ENCODE measurements at places on chromosomes 11 and 22.

DNA sequence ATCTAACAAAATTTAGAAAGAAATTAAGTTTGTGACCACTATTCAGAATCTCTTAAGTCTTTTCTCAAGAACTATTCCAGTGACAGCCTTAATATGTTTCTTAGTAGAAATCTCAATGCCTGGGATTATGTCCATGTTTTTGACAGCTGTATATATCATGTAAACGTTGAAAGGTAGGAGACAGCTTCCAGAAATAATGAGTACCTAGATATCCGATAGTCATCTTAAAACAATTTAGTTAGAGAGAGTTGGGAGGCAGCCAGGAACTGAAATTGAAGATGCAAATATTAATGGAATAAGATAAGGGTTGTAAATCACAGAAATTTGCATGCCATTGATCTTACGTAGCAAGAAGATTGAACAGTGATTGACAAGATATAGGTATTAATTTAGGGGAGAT lies 955.2 kb downstream of the JRKL start:
- DNase-seq = no peak

- no peak for DNase-seq
Observed at GRCh38 chr11:67311556-67312082, 8.3 kb downstream of the SSH3 start.

GRCh38 chr11:106021181-106021966 lies 666 bp downstream of the MSANTD4 start:
- DNase-seq = no peak

DNA sequence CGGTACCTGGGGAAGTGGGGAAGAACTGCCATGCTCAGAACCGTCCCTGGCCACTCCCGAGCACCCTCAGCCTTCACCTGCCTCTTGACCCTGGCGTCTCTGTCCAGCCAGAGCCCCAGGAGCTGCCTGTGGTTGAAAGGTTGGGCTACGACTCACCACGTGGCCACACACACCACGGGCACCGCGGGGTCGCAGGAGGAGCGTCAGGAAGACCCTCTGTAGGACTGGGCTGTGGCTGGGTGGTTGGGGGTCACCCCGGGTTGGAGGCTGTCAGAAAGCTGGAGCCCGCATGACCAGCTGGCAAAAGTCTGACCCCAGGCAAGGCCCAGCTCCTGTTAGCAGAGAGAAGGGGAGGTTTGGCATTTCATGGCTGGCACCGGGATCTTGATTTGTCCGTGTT lies 11.5 kb downstream of the KRTAP5-5 start:
- DNase-seq = no peak

GRCh38 chr11:1770528-1770927 lies 6.8 kb upstream of the CTSD start:
- no peak for DNase-seq

- DNase-seq = no peak
Observed at GRCh38 chr22:31142285-31142684, 2.0 kb upstream of the PLA2G3 start.

GRCh38 chr11:12864316-12865156 lies 144.6 kb upstream of the RASSF10 start:
- no peak for DNase-seq

DNA sequence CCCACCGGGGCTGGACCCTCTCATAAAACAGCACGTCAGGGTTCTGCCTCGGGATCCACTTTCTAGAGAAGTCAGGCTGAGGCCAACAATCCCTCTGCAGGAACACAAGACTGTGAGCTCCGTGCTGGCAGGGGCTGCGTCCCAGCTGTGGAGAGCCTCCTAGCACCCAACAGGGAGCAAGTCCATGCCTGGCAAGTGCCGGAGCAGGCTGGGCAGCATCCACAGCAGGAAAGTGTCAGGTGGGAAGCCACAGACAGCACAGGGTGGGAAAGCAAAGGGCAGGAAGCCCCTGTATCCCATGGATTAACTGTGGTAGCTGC lies 682.3 kb downstream of the TBC1D22A start:
- DNase-seq = no peak

- DNase-seq = no peak
Observed at GRCh38 chr22:42841444-42841843, 15.6 kb downstream of the ARFGAP3 start.

DNA sequence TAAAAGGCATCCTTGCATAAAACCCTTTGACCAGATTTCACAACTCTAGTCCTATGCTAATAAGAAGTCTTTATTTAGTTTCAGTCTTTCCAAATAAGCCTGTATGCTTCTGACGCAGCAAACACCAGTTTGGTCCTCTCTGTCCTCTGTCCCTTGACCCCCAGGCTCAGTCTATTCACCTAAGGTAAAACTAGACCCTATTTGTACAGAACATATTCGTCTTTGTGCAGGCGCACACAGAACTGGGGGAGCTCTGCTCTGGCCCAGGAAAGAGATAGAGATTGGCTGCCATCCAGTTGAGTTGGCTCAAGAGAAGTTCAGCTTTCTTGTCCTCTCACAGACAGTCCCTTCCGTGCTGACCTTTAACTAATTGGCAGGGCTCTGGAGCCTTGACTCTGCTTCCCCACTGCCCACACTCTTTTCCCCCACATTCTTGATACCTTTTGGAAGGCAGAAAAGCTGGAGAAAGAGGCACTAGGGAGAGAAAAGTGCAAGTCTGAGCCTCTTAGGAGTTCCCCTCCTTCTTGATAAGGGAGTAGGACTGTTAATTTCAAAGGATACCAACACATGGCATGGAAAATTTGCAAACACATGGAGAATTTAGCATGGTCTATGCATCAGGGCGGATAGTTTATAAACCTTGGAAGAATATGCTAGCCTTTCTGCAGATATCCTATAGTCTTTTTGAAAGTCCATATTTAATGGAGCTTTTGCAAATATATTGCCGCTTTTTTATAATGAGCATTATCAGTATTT lies 21.2 kb upstream of the PSMA1 start:
- no peak for DNase-seq

DNA sequence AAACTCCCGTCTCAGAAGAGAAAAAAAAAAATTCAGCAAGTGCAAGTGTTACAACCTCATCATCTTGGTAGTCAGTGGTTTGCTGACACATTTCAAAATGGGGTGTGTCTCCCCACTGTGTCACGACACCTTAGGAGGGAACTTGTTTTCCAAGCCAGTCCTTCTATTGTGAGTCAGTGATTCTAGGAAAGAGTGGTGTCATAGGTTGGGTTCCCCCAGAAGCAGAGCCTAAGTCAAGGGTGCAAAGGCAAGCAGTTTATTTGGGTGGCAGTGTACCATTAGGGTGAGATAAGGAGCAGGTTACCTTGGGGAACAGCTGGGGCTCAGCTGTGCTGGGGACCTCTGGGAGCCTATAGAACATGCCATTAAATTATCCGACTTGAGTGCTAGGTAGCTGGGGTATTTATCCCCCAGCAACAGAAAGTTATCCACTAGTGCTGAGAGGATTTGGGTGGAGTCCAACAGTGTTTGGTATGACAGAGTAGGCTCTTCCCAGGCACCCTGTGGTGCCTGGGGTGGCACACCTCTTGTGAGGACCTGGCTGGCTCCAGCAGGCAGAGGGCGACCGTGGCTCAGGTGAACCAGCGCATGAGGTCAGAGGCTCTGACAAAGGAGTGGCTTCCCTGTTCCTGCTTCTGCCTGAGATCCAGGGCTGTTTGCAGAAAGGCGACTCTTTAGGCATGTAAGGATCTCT lies 41.7 kb downstream of the KIAA1671 start:
- no peak for DNase-seq

DNA sequence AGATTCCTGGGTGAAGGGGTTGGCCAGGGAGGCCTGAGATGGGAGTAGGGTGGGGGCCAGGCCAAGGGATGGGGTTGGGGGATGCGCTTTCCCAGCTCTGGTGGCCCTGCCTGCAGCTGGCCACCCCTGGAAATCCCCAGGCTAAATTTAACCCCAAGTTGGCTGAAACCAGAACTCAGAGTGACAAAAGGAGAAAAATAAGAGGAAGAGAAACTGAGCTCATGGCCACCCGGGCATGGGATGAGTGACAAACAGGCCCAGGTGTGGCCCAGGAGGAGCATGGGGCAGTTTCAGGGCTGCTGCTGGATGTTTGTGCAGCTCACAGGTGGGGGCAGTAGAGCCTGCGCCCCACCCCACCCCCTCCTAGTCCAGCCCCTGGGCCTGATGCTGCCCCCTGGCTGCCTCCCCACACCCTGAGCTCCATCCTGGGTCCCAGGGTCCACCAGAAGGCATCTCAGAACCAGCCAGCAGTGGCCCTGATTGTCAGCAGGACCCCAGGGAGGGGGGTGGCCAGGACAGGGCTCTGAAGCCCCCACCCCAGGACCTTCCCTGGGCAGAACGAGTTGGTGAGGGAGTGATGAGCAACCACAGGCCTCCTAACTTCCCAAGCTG lies 48.0 kb downstream of the IGLL5 start:
- no peak for DNase-seq

DNA sequence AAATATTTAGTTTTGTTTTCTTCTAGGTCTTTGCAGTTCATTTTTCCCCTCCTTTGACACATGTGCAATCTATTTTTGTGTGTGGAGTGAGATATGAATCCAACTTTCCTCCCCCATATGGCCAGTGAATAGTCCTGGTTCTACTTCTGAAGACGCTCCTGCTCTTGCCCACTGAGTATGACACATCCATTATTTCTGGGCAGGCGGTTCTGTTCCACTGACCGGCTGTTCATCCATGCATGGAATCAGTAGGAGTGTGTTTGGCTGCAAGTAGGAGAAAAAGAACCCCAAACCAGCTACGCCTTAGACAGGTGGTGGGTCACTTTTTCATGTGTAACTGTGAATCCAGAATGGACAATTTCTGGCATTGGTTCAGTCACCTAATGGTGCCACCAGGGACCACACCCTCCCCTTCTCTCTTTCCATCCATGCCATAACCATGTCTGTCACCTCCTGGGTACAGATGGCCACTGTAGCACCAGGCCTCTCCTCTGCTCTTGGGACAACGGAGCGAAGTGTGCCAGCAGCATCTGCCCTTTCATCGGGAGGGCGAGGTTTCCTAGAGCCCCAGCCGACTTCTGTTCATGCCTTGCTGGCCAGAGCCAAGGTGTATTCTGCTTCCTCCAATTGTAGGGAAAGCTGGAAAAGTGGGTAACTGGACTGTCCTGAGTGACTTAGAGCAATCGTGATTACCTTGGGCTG lies 67.4 kb upstream of the SLC22A12 start:
- no peak for DNase-seq

DNA sequence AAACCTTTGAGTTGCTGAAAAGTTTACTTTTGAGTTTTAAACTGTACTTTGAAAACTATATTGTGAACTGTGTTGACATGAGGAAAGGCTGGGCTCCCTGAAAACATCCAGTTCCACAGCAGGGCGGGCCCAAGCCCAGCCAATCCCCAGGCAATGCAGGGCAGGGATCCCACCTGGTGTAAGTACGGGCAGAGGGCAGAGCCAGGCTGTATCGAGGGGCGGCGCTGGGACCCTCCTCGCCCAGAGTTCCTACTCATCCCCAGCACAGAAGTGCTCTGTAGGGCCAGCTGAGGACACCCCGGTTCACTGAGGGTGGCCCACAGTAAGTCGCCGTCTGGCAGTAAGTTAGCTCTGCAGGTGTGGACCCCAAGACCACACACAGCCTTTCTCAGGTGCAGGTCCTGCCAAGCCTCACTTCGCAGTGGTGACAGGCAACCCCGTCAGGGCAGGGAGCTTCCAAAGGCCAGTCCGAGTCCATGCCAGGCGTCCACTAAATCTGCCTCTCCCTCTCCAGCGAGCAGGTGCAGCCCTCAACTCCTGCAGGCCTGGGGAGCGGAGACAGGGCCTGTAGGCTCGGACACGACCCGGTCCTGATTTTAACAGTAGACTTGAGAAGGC lies 6.3 kb downstream of the RASSF7 start:
- DNase-seq = no peak

- no peak for DNase-seq
Observed at GRCh38 chr11:32050264-32050663, 40.6 kb upstream of the RCN1 start.

GRCh38 chr11:35330156-35330889 lies 89.0 kb downstream of the SLC1A2 start:
- DNase-seq = no peak

- DNase-seq = no peak
Observed at GRCh38 chr11:820655-821511, 2.2 kb downstream of the PNPLA2 start.

GRCh38 chr11:45468267-45468856 lies 182.2 kb upstream of the SYT13 start:
- no peak for DNase-seq

DNA sequence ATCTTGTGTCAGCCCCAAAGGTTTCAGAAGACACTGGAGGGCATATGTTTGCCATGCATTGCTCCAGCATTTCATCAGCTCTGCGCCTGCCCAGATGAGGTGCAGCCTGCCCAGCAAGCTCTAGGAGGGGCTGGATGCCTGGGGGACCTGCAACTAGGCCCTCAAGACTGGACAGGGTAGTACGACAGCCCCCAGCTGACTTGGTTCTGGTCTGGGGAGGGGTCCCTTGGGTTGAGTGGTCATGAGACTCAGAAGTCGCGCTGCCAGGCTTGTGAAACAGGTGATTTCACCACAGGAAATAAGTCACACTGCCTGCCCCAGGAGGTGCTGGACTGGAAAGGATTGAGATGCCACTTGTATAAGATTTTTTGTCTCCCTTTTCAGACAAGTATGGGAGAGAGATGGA lies 23.4 kb downstream of the TPBGL start:
- no peak for DNase-seq

- peak; percentile 42 for DNase-seq
Observed at GRCh38 chr11:44286268-44286880, 23.6 kb downstream of the ALX4 start.

DNA sequence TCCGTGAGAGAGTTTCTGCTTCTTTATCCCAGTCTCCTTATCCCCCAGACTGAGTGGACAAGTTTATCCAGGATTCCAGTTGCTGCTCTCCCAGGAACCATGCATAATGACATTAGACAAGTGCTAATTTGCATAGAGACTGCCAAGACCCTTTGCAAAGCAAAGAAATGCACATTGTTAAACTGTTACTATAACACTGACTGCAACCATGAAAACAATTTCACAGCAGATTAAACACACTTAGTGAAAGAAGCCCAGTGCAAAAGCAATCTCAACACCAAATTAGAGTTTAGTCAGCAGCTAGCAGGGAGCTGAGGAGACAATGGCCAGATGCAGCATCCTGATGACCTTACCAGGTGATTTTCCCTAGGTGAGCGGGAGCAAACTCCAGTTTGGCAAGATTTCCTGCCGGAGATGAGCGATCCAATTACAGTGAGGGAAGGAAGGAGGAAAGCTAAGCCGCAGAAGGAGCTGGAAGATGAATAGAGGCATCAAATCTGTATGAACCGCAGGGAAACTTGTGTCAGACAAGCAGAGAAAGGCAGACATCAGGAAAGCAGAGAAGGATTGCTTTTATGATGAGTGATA lies 273.8 kb upstream of the B3GAT1 start:
- no peak for DNase-seq

DNA sequence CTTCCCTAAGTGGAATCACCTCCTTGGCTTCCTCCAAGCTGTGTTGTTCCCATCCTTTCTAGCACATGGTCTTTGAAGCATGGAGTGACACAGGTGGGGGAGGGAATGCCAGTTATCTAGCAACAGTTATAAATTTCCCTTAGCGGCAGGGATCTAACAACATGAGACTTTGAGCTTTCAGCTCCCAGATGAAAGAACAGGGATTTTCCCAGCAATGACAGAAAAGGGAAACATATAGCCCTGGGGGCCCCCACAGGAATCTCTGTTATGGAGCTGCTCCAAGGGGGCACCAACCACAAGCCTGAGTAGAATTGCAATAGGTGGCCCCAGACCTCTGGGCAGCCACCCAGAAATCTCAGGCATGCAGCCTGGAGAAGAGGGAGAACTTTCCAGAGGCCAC lies 163.0 kb downstream of the GRIK4 start:
- no peak for DNase-seq

- DNase-seq = no peak
Observed at GRCh38 chr11:129319201-129319600, 56.4 kb upstream of the BARX2 start.

GRCh38 chr11:36300650-36301049 lies 4.6 kb downstream of the PRR5L start:
- no peak for DNase-seq
